ENCODE measurements at places on chromosomes 4 and X.

GRCh38 chr4:123878976-123879375 lies 482.4 kb downstream of the SPRY1 start:
- no peak for DNase-seq

DNA sequence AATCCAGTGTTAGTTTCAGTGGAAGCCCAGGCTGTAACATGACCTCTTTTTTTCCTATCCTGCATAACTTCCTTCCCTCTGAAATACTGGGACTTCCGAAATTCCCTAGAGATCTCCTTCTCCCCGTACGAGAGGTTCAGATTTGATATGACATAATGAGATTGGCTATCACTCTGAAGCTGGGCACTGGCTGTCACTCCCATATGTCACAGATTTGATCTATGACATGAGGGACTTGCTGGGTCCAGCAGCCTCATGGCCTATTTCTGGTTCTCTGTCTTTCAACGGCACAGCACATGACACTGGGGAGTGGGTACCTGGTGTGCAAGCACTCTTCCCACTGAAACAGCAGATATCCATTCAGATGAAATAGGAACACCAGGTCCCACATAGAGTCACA lies 36.7 kb downstream of the PF4 start:
- no peak for DNase-seq

DNA sequence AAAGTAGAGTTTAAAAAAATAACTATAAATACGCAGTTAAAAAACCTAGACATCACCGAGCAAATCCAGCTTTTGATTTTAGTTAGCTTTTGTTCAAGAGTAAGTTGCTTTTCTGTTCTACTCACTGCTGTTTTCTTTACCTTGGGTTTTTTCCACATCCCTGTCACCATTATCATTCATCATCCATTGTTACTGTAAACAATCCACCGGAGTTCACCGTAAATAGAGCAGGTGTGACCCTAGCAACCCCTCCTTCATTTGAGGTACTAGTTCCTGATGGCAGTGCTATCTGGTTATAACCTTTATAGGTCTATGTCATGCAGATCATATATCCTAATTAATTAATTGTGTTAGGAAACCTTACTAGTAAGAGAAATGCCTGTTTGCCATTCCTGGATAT lies 43.0 kb upstream of the TEX13D start:
- DNase-seq = no peak

- DNase-seq = no peak
Measured at GRCh38 chrX:68669094-68669860, 21.8 kb downstream of the STARD8 start.

- DNase-seq = no peak
Measured at GRCh38 chrX:100265179-100265578, 144.9 kb downstream of the PCDH19 start.

DNA sequence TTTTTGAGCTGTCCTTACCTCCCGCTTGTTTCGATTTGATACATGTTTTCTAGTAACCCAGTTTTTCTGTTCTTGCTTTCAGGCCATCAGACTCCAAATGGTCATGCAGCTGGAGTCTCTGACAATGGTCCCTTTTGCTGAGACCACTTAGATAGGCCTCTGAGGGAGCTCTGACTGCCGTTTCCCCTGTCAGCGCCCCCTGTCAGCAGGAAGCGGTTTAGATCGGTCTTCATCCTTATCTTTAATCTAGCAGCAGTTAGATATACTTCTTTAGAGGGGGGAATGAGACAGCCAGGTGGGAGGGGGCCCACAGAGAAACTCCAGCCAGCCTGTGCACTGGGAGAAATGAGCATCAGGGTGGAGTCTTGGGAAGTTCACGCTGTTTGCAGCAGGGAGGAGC lies 457.9 kb downstream of the GPAT3 start:
- no peak for DNase-seq

DNA sequence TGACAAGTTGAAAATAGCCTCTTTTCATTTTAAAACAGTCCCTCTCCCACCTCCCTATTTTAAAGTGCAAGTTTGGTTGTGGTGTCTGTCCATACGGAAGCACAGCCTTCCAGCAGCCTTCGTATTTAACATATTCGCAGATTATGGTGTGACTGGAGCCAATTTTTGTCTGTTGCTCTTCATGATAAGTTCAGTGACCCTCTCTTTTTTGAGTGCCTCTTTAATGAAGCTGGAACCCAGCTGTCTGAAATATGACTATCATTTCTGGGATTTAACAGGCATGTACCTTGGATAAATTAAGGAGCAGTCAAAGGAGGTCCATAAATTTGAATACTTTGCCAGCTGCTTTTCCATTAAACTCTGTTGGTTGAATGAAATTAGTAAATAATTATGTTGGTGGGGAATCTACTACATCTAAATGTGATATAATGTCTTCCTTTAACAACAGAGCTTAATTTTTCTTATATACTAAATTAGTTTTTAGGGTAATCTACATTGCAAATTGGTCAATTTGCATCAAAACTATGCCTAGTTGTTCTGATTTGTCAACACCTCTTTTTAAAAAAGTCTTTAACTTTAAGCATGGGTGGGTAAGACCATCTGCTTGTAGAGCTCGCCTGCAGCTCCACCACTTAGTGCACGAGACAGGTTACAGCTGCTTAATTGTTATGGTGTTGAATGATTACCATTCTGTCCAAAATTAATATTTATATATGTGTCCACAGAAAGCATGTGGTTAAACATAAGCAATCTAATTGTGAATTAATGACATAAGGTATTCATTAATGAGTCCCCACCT lies 216.6 kb downstream of the DCTD start:
- DNase-seq = no peak

DNA sequence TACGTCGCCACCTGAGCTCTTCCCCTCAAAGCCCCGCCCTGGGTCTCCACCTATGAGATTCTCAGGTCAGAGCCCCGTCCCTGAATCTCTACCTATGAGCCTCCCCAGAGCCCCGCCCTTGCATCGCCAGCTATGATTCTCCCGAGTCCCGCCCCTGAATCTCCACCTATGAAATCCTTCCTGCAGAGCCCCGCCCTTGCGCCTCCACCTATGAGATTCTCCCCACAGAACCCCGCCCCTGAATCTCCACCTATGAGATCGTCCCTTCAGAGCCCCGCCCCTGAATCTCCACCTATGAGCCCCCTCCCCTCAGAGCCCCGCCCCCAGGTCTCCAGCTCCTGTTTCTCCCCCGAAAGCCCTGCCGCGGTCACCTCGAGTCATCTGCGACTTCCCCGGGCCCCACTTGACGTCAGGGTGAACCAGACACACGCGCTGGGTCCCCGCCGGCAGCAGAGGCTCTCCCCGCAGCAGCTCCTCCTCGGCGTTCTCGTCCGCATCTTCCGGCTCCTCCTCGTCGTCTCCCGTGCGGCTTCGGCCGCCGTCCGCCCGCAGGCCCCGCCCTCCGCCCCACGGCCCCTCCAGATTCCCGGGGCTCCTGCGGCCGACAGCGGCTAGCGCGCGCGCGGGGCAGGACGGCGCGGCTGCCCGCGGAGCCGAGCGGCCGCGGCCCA lies 393 bp downstream of the GTPBP6 start:
- DNase-seq = no peak

- no peak for DNase-seq
Measured at GRCh38 chrX:137032341-137032694, 1.5 kb downstream of the GPR101 start.

DNA sequence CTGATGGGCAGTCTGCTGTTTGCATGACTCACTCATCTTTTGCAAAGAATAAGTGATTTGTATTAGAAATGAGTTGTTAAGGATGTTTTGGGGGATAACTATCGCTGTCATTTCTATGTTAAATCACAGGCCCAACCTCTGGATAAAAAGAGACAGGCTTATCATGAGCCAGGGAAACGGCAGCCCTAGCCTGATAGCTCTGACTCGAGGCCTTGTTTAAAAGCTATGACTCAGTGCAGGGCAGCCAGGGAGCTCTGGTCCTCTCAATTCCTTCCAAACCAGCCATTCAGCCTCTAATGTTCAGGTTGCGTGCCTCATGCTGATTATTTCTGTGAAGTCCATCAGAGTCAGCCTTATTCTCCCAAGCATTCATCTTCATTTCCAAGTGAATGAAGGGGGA lies 305.9 kb upstream of the HAND2 start:
- no peak for DNase-seq

GRCh38 chr4:72473434-72473900 lies 95.6 kb downstream of the ADAMTS3 start:
- DNase-seq = no peak

DNA sequence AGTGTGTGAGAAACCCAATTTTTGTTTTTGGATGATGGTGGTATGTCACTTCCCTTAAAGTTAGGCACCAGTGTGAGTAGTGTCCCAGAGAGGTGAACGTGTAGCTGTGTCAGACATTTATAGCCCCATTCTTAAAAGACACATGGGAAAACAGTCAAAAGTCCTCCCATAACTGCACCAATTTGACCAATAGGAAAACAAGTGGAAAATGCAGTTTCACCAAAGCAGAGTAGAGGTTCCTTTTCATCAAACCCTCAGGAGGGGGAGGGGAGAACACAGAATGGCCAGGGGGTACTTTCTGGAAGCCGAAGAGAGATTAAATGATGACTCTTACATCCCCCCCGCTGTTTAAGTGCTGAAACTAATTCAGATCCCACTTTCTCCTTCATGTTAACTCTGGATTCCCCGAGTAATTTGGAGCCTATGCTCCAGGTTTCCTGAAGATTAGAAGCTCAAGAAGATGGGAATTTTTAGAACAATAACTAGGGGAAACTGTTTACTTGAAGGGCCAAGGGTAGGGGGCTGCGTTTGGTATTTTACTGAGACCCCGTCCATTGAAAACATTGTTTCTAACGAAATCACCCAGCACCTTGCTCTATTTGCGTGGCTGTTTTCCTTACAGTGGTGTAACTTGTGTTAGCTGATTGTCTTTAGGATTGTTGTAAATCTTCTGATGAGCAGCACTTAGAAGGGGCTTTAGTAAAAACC lies 2.1 kb upstream of the LEF1 start:
- DNase-seq = no peak

DNA sequence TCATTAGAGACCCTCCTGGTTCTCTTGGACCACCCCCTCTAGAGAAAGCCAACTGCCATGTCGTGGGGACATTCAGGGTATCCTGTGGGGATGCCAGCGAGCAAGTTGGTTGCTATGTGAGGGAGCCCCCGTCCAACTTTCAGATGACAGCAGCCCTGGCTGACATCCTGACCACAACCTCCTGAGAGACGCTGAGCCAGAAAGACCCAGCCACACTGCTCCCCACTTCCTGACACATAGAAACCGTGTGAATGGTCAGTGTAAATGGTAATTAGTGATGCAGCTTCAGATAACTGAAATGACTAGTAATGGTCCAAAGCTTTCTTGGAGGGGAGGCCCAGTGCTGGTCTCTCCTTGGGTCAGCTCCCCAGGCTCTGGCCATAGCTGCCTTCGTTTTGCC lies 10.8 kb downstream of the CLCN4 start:
- no peak for DNase-seq

GRCh38 chr4:13656569-13657405 lies 29.3 kb upstream of the BOD1L1 start:
- DNase-seq = peak; percentile 34

GRCh38 chrX:105483011-105483410 lies 262.5 kb upstream of the TEX13A start:
- DNase-seq = no peak

GRCh38 chr4:112626228-112626627 lies 10.5 kb downstream of the ZGRF1 start:
- no peak for DNase-seq

DNA sequence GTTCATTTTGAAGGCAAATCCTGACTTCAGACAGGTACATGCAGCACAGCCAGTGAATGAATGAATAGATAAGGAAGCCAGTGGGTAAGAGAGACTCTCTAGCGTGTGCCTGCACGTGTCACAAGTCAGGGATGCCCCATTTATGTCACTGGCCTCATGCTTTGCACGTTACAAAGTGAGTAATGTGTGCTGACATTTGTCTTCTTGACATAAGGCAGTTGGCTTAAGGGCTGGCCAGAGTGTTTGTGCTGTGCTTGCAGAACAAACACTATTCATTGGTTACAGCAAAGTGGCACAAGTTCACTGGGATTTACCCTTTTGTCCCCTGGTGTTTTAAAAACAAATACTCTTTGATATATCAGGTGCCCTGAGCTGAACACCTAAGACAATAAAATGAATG lies 55.9 kb downstream of the CRMP1 start:
- DNase-seq = no peak
